ENCODE measurements at places on chromosomes 3 and 15.

GRCh38 chr3:128280481-128281052 lies 127.3 kb downstream of the EEFSEC start:
- no peak for DNase-seq

- no peak for DNase-seq
Measured at GRCh38 chr3:100265016-100265415, 4.2 kb downstream of the TBC1D23 start.

GRCh38 chr3:183577346-183577745 lies 21.8 kb upstream of the KLHL6 start:
- no peak for DNase-seq

DNA sequence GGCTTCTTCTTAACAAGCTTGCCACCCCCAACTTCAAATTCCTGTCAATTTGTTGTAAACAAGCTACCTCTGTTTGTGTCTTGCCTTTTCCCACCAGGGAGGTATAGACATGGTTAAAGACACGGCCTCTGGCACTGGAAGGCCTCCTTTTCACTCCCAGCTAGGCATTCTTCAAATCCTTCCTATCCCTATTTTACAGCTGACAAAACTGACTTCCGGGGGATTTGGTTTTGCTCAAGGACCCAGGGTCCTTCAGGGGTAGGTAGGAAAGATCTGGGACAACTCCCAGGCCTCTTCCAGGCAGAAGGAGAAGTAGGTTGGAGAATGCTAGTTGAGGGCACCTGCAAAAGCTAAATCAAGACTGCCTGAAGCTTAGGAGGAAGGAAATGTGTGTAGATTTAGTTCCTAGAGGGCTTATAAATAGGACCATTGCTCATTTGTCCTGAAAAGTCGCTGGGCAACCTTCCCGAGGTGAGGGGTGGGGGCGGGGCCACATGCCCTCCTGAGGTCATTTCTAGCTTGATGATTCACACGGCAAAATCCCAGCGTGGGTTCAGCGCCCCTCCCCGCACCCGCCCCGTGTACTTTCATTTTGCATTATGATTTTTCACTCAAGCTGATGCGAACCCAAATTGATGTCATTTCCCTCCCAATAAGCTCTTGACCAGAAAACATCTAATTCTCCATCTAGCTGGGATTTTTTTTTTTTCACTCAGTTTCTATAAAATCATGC lies 365.5 kb downstream of the SHQ1 start:
- peak; percentile 63 for DNase-seq

DNA sequence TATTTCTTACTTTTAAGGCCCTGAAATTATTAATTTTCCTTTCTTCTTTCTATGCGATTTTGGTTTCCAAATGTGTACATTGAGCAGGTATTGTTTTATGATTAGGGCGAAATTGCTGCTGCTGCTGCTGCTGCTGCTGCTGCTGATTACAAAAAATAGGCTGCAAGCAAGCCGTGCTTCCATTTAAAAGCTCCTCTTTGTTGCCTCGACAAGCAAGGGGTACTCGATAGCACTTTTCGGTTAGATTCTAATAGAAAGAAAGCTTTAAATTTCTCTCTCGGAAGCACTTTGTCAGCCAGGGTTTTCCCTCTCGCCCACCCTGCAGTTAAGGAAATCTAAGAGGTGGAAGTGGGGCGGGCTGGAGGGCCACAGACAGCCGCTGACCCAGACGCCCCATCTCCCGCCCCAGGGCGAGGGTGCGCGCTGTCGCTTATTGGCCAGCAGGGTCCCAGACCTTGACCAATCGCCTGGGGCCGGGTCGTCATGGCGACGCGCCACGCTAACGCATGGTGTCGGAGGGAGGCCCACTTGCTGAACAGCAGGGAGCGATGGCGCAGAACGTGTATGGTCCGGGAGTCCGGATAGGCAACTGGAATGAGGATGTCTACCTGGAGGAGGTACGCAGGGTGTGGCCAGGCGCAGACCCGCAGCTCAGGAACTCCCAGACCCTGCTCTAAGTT lies at the start of gene CFAP161:
Gene CFAP161, plus strand, starts transcription at position 489 of the 680 bp plus-strand sequence. Its CDS starts 60 bp downstream, at position 549.
- no peak for DNase-seq

GRCh38 chr15:37773111-37773860 lies 161.2 kb upstream of the TMCO5A start:
- no peak for DNase-seq

GRCh38 chr15:40787991-40788390 lies 18.2 kb downstream of the C15orf62 start:
- DNase-seq = no peak

DNA sequence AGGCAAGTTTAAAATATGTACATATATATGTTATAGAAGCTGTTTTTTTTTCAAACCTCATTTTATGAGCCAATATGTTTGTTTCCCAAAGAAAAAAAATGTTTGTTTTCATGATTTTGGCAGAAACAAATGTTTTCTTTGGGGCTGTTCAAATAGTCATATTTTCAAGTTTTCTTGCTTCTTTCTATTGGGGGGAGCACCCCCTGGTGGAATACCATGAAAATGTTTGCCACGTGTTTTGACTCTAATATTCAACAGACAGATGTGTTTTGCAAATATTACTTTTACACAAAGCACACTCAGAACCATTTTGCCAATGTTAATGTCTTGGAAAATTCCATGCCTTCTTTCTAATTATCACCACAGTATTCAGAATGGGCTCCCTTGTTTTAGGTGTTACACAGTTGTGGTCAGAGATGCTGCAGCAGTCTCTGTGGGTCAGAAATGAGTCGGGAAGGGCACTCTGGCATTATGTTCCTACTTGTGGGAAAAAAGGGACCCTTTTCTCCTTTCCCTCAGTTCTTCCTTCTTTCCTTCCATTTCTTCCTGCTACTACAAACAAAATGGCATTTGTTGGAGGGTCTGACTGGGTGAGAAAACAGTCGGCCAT lies 817.0 kb downstream of the TUSC7 start:
- DNase-seq = peak; percentile 78

GRCh38 chr3:178419071-178419470 lies 117.2 kb upstream of the KCNMB2 start:
- DNase-seq = no peak

DNA sequence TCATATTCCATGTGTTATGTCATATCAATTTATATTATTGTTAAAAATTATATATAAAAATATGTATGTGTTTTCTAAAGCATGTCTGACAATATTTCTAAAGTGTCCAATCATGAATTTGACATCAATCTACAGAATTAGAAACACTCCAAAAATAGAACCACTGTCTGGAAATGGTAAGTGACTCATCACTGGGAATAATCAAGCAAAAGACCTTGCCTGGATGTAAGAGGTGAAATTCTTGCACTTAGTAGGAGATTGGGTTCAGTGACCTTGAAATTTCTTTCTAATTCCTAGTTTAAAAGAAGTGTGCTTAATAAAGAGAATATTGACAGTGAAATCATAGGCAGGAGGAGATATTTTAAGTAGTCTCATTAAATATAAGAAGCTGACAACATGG lies 188.8 kb downstream of the ZNF385D start:
- DNase-seq = no peak

GRCh38 chr3:129230311-129231019 lies 18.9 kb upstream of the COPG1 start:
- DNase-seq = peak; percentile 94

DNA sequence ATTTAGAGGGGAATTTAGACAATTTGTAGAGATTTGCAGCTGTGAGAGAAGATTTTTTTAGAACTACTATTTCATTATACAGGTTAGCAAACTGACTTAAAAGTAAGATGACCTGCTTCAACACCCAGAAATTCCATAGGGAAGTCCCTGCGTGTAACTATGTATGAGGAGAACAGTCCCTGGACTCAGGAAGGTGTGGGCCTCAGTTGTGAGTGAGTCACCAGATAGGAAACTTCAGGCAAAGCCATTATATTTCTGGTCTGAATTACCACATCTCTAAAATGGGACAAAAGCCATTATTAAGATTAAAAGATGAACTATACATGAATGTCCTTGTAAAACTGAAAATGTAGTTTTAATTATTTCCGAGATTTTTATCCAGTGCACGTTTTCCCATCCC lies 488.3 kb upstream of the GOLIM4 start:
- DNase-seq = no peak

- peak; percentile 57 for DNase-seq
Measured at GRCh38 chr3:136994772-136995516, 37.2 kb downstream of the IL20RB start.

- no peak for DNase-seq
Measured at GRCh38 chr3:44954304-44954703, 21.7 kb downstream of the ZDHHC3 start.

DNA sequence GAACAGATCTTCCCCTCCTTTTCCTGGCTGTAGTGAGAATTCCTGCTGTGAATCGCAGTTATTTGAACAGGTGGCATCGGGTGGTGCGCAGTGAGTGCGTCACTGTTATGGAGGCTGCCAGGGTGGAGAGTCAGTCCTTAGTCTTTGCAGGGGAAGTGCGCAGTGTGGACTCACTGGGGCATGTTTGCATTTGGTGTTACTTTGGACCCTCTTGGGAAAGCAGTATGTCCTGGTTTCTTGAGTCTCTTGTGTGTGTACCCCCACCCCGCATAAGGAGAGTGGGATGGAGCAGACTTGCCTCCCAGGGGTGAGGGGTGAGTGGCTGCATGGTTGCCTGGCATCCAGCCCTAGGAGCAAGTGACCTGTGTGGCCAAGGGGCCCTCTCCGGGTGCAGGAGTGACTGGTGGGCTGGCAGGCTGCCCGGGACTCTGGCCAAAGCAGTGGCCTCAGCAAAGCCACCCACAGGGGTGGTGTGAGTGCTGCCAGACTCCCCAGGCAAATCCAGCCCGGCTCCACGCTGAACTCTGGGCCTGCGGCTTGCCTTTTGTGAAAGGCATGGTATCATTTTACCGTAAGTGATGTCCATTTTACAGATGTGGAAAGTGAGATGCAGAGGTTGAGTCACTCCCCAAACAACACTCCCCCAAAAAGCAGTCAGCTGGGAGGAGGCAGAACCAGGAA lies 46.4 kb downstream of the DNASE1L3 start:
- DNase-seq = no peak

DNA sequence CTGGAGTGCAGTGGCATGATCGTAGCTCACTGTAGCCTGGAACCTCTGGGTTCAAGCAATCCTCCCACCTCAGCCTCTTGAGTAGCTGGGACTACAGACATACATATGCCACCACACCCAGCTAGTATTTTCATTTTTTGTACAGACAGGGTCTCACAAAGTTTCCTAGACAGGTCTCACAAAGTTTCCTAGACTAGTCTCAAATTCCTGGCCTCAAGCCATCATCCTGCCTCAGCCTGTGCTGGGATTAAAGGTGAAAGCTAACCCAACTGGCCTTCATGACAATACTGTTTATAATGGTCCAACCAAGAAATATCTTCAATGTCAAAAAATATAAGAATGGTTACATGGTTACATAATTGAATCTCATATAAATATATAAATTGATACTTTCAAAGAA lies 24.0 kb downstream of the GPR176 start:
- no peak for DNase-seq

DNA sequence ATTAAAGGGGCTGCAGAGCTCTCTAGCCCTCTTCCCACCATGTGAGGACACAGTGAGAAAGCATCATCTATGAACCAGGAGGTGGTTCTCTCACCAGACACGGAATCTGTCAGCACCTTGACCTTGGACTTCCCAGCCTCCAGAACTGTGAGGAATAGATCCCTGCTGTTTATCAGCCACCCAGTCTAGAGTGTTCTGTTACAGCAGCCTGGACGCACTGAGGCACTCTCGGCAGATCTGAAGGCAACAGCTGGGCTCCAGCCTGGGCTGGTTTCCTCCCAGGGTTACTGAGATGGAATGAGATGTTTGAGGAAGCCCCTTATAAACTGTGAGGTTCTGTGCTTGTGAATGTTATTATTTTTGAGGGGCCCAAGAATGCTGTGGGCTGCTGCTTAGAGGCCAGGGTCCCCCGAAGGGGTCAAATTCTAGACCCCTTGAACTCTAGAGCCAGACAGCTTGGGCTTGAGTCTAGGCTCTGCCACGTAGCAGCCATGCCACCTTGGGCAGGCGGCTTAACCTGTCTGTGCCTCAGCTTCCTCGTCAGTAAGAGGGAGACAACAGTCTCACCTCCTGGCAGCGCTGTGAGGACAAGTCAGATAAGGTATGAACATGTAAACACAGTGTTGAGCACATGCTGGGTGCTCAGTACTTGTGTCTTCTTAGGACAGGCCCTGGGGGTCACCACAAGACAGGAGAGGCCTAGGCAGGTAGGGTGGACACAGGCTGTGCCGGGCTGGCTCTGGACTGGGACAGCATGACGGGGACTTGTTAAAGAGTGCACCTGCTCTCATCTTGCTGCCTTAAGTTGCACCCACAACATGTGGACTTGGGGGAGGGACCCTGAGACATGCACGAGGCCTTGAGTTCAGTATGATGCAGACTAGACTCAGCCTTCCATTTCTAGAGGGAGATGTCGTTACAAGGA lies 49.2 kb downstream of the MGLL start:
- DNase-seq = no peak

GRCh38 chr3:129582799-129583198 lies 23.7 kb downstream of the PLXND1 start:
- DNase-seq = no peak

DNA sequence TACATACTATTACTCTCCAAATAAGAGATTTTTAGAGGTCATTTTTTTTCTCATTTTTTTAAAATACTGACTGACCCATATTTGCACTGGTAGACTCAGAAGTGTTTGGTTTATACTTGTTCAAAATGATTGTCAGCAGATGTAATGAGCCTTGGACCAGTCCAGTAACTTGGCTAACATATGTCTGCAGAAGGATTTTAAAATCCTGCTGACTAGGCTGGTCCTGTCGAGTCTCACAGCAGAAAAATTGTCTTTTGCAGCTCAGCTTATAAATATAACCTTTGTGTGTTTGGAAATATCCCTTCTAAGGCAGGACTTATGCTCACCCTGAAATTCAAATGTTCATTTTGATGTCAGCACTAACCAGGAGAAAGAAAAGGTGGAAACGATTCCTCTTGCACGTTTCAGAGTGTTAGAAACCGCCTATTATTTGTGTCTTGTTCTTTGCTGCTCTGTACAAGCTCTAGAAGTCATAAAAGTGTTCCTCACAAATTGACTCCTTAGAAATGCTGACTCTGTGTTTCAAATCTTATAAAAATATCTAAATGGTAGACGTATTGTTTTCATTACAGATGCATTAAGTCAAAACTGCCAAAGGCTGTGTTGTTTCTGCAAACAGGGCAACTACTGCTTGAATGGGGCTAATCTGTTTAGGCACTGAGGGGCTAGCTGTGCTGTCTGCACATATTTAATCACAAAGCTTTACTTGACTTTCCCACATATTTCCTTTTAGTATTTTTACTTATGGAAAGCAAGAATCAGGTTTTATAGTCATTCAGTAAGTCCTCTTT lies 95.3 kb downstream of the CHL1 start:
- DNase-seq = no peak

GRCh38 chr15:76359152-76359551 lies 22.6 kb downstream of the ISL2 start:
- no peak for DNase-seq

- DNase-seq = peak; percentile 58
Measured at GRCh38 chr15:34700891-34701427, 53.8 kb downstream of the GJD2 start.

DNA sequence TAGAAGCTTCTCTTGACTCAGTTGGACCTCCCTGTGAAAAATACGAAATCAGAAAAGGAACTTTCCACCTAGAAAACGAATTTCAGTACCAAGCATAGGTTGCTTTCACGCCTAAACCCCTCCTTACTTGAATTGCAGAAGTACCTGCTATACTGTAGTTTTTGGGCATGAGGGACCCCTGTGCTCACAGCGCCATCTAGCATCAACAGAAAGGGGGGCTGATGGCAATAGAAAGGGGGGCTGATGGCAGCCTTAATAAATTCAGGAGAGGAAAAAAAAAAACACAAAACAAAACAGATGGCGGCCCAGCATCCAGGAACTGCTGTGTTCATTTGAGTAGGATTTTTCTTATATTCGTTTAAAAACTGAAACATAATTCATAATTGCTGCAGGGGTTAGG lies 96.7 kb downstream of the NPAP1 start:
- no peak for DNase-seq
